HFFc6 (cell line): ENCODE measurements at places on chromosomes 6 and 20. TPM values are rescaled to one million over a fixed set of nuclear protein-coding genes. Genes with fewer than 3 reads are reported as not detected.

TRIM10 gene
- total RNA-seq, result not detected in 3 replicates

OTOR gene
- total RNA-seq, result not detected in 3 replicates

- no peak overlapping the region for H3K27ac ChIP-seq
- no peak overlapping the region for H3K4me3 ChIP-seq
- no peak for DNase-seq
- H3K27me3 ChIP-seq, result peaks cover 3% of the 10 kb centered on the region; the same call in 1 of the 2 replicates
- H3K4me1 ChIP-seq, result no peaks in the 10 kb centered on the region
Measured at GRCh38 chr20:4272225-4272624, 256.9 kb upstream of the RNF24 start.

C20orf202 gene
- not detected in 3 replicates for total RNA-seq

DNA sequence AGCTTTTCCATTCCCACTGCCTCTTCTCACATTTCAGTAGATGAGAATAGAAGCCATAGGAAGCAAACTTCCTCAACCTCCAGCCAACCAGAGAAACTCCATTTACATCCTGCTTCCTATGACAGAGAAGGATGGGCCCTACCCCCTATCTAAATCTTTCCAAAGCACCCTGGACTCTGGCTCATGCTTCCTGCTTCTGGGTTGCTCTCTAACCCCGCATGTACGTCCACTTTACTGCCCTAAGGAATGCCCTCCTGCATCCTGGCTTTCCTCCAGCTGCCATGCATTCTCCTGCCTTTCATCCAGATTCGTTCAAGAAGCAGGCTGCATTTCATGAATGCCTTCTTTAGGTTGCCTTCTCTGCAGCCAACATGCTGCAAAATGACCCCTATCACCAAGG lies 91.9 kb downstream of the FAM217A start:
- peak; percentile 4 for DNase-seq
- H3K27me3 ChIP-seq, result no peaks in the 10 kb centered on the region
- H3K4me1 ChIP-seq, result peaks cover 30% of the 10 kb centered on the region
- peaks cover 7% of the 10 kb centered on the region; the same call in 1 of the 2 replicates for H3K36me3 ChIP-seq
- H3K4me3 ChIP-seq, result peak overlapping the region; percentile 0; the same call in 1 of the 2 replicates

ANGPT4 gene
- total RNA-seq, result not detected in 3 replicates

SLC17A2 gene
- total RNA-seq, result not detected in 3 replicates

- no peak for DNase-seq
- no peaks in the 10 kb centered on the region for H3K4me1 ChIP-seq
- peaks cover 35% of the 10 kb centered on the region for H3K27me3 ChIP-seq
- no peak overlapping the region for H3K4me3 ChIP-seq
- H3K36me3 ChIP-seq, result no peaks in the 10 kb centered on the region
Measured at GRCh38 chr20:39083761-39084160, 121.6 kb downstream of the DHX35 start.

- H3K4me3 ChIP-seq, result peak overlapping the region; percentile 77
- H3K27me3 ChIP-seq, result peaks cover 13% of the 10 kb centered on the region
- H3K4me1 ChIP-seq, result peaks cover 99% of the 10 kb centered on the region
- DNase-seq, result peak; percentile 95
- H3K36me3 ChIP-seq, result peaks cover 73% of the 10 kb centered on the region
Measured at GRCh38 chr6:52517502-52518278, 59.2 kb downstream of the TRAM2 start.

DNA sequence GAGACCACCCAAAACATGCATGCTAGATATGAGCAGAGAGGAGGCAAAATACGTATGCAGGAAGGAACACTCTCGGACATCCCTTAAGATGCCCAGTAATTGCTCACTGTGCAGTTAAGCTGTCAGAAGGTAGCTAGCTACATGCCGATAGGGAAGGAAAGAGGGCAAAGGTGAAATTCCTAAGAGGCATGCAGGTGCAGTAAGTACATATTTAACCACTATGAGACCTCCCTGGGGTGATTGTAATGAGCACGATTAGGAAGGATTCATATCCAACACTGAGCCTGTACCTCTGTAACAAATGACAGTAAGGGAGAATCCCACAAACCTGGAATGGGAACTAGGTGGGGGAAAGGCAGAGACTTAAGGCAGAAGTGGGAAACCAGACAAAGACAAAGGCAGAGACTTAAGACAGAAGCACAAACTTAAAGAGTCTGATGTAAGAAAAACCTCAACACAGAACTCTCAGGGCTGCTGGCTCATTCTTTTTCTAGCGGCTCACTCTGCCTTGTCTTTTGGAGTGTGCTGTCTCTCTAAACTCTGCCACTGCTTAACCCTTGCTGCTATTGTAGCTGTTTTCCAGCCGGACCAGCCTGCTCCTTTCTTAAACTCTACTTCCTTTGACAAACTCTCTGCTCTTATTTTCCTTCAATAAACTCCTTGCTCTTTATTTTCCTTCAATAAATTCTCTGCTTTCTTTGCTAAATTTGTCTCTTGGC lies 148.1 kb downstream of the UBE3D start:
- H3K27ac ChIP-seq, result no peak overlapping the region
- no peak for DNase-seq
- no peak overlapping the region for H3K4me3 ChIP-seq
- no peaks in the 10 kb centered on the region for H3K27me3 ChIP-seq
- no peaks in the 10 kb centered on the region for H3K4me1 ChIP-seq
- peaks cover 8% of the 10 kb centered on the region; the same call in 1 of the 2 replicates for H3K36me3 ChIP-seq

- H3K4me1 ChIP-seq, result peaks cover 6% of the 10 kb centered on the region; the same call in 1 of the 2 replicates
- H3K27ac ChIP-seq, result no peak overlapping the region
- peaks cover 29% of the 10 kb centered on the region for H3K27me3 ChIP-seq
- no peaks in the 10 kb centered on the region for H3K36me3 ChIP-seq
Measured at GRCh38 chr20:35604449-35604747, 11.2 kb upstream of the SPAG4 start.

DNA sequence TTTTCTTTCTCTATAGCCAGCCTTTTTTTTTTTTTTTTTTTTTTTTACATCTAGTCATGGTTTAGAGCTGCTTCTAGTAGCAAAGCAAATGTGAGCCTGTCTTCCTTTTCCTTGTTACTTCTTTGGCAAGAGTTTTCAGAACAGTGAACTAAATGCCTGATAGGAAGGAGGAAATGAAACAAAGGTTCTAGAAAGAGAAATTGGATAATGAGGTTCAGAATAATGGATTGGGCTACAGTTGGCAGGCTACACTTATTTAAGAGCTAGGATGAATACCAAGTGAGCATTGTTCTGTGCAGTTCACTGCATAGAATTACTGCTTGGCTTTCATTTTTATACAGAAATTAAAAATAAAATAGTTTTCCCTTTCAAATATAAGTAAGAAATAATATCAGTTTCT lies 78.6 kb downstream of the HIVEP1 start:
- H3K27me3 ChIP-seq, result no peaks in the 10 kb centered on the region
- no peak overlapping the region for H3K4me3 ChIP-seq
- no peak for DNase-seq
- no peak overlapping the region for H3K27ac ChIP-seq
- H3K36me3 ChIP-seq, result 0 out of 2 replicates have a peak, but pooled peaks cover 6% of the 10 kb centered on the region

RNF39 gene
- not detected in 3 replicates for total RNA-seq

- H3K4me3 ChIP-seq, result peak overlapping the region; percentile 76; the same call in 1 of the 2 replicates
- peaks cover 31% of the 10 kb centered on the region for H3K4me1 ChIP-seq
- H3K27ac ChIP-seq, result no peak overlapping the region
- no peak for DNase-seq
- H3K27me3 ChIP-seq, result peaks cover 51% of the 10 kb centered on the region
Measured at GRCh38 chr6:159170333-159170672, 1.1 kb downstream of the FNDC1 start.

GRCh38 chr6:157603314-157603940 lies 219.6 kb upstream of the SNX9 start:
- no peak overlapping the region for H3K27ac ChIP-seq
- no peak overlapping the region for H3K4me3 ChIP-seq
- no peaks in the 10 kb centered on the region for H3K36me3 ChIP-seq
- peaks cover 2% of the 10 kb centered on the region; the same call in 1 of the 2 replicates for H3K27me3 ChIP-seq
- no peak for DNase-seq
- H3K4me1 ChIP-seq, result no peaks in the 10 kb centered on the region

DNA sequence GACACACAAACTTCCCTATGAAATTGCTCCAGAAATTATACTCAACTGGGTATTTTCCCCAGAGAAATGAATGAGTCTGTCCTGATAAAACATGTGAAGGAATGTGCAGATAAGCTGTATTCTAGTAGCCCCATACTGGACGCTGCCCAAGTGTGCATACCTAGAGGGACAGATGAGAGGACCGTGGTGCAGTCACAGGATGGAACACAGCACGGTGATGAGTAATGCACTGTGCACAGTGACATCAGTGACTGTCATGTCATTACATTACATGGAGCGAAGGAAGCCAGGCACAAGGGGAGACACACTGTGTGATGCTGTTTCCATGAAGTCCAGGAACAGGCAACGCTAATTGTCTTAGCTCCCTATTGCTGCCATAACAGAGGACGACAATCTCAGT lies 155.5 kb downstream of the CDH4 start:
- H3K4me3 ChIP-seq, result no peak overlapping the region
- peaks cover 10% of the 10 kb centered on the region for H3K36me3 ChIP-seq
- no peak overlapping the region for H3K27ac ChIP-seq
- H3K4me1 ChIP-seq, result no peaks in the 10 kb centered on the region
- no peak for DNase-seq

DNA sequence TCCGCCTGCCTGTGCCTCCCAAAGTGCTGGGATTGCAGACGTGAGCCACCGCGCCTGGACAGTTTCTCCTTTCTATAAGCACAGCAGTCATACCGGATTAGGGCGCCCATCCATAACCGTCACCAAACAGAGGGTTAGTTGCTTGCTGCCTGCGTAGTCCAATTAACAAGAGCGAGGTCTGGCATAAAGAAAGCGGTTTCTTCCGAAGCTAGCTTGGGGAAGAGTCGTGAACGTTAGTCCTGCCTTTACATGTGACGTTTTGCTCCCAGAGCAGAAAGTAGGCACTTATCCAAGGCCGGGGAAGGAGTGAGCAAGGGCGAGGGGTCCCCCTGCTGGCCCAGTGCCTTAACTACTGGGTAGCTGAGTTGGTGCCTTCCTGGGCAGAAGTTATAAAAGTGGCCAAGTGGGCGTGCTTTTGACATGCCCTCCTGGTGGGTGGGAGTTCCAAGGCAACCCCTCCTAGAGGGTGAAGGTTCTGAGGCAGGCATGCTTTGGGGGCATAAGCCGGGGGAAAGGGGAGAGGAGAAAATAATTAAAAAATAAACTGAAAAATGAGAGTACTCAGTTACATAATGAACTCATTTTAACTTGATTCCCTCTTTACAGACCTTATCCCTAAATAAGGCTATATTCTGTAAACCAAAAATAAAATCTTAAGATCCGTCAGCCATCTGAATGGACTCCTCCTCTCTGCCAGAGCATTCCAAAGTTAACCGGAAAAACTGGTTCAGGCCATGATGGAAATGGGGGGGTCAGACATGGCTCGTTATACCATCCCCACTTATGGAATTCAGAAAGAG lies 88.0 kb downstream of the FAM217A start:
- peak overlapping the region; percentile 62 for H3K4me3 ChIP-seq
- H3K27me3 ChIP-seq, result no peaks in the 10 kb centered on the region
- peaks cover 30% of the 10 kb centered on the region for H3K4me1 ChIP-seq
- H3K27ac ChIP-seq, result peak overlapping the region; percentile 68

BHLHE23 gene
- not detected in 2 replicates for total RNA-seq

DNA sequence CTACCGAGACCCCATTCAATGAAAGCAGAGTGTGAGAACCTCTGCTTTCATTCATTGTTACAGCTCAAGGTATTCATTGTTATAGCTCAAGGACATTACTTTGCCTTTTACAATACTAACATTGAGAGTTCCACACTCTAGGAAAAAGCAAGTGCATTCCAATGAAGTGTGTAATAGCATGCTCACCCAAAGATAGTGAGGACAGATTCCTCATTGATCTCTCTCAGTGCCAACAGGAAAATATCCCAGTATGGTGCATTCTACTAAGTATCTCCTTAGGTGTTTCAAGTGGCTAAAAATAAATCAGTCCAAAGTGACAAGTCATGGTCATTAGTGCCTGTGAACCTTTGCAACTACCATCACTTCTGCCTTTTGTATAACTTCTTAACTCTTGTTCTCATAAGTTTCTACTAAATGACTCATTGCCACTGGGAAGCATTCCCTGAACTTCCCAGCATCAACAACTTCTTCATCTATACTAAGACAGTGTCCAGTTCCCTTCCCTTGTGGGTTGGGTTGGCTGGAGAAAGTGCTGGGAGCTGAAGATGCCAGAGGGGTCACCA lies 140.7 kb upstream of the STXBP5 start:
- H3K36me3 ChIP-seq, result no peaks in the 10 kb centered on the region
- no peaks in the 10 kb centered on the region; the same call in 1 of the 2 replicates for H3K27me3 ChIP-seq
- peak overlapping the region; percentile 35 for H3K27ac ChIP-seq
- peak overlapping the region; percentile 8; the same call in 1 of the 2 replicates for H3K4me3 ChIP-seq
- peaks cover 32% of the 10 kb centered on the region for H3K4me1 ChIP-seq
- peak; percentile 58 for DNase-seq

DNA sequence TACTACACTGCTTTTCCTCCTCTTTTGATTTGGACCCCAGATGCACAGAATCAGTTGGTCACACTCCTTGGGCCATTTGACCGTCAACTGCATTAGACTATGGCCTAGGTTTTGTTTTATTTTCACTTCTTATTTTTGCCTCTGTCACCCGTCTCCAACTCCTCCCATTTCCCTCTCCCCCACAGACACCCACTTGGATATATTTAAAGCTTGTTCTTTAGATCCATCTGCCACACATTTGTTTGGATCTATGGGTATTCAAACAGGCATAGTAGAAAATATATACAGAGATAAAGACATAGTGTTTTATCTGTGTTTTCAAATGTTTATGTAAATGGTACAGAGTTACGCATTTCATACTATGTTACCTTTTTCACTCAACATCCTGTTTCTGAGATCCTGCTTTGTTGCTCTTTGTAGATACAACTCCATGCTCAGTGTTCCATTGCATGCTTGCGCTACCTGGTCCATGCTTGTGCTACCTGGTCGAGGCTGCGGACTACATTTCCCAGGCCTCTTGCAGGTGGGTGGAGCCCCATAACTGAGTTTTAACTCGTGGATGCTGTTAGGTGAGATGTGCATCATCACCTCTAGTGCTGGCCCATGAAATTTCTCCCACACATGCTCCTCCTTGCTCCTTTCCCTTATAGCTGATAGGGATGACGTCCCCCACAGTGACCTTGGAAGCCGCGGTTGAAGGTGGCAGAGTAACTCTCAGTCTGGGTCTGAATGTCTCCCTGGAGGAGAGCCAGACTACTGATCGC lies 11.5 kb upstream of the PREX1 start:
- H3K4me3 ChIP-seq, result no peak overlapping the region
- no peaks in the 10 kb centered on the region for H3K36me3 ChIP-seq
- peaks cover 16% of the 10 kb centered on the region for H3K27me3 ChIP-seq
- H3K27ac ChIP-seq, result no peak overlapping the region
